ENCODE measurements at places on chromosomes 5 and 9.

DNA sequence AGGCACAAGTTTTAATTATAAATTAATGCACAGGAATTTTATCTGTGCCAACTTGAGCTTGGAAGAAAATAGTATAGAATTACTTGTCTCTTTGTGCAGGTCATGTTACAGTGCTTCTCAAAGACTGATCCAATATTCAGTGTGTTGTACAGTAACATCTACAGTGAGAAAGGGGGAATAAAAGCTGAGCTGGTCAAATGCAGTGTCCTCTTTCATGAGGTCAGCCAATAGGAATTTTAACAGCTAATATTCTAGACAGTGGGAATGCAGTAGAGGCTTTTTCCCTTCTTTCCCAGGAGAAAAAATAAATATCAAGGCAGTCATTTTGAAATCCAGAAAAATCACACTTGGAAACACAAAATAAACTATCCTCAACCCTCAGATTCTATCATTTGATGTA, 95.7 kb upstream of the ITGA1 start:
- peak; percentile 26 for DNase-seq

GRCh38 chr9:99107421-99107820, 2.5 kb downstream of the TGFBR1 start:
- no peak for DNase-seq

- DNase-seq, result no peak
These were observed 439.6 kb upstream of the PTGER4 start for GRCh38 chr5:40240111-40240510.

DNA sequence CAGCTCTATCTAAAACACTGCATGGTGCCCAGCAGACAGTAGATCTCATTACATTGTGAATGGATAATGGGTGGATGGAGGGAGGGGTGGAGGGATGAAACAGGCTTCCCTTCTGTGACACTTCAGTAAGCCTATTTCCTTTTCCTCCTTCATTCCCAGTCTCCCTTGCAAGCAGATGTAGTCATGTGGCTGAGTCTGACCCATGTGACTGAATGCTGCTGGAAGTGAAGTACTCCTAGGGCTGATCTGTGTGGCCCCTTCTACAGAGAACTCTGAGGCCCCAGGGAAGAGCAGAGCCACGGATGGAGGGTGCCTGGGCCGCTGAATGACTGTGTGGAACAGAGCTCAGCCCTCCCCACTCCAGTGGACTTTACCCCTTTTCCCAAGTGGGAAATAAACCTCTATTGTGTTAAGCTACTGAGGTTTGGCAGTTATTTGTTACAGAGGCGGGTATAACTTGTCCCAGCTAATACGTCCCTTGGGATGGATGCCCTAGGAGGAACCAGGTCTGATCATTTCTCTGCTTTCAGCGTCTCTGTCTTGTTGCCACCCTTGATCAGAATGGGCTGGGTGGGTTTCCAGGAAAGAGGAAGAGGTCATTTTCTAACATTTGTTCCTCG, 176.1 kb upstream of the MVB12B start:
- no peak for DNase-seq

DNA sequence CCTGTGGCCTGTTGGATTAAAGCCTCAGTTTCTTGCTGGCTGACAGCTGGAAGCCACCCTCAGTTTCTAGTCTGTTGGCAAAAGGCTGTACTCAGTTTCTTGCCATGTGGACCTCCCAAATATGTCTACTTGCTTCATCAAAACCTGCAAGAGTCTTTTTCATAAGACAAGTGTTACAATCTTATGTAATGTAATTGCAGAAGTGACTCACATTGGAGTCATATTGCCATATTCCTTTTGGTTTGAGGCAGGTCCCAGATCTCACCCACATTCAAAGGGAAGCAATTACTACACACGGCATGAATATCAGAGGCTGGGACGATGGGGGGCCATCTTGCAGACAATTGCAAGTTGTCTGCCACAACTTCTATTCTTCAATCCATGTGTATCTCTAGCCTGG, 286.7 kb upstream of the IL12B start:
- DNase-seq, result no peak

DNA sequence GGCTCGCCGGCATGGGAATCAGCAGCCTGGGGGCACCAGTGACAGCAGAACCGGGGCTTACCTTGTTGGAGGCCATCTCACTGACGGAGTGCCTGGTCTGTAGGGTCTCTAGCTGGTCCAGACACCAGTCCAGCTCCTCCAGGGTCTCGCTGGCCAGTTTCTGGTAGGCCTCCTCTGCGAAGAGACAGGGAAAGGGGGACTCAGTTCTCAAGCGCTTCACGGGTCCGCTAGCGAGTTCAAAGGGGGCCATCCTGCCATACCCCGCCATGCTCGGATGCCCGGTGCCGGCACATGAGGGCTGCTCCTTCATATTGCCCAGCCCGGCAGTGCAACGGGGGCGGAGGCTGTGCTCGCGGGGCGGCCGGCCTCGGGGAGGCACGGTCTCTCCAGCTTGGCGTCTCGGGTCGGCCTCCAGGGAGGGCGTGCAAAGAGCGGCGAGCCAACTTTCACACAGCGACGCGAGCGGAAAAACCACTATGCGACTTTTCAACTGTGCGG, 456.0 kb downstream of the RAB3C start:
- DNase-seq, result no peak

- no peak for DNase-seq
These were observed 244.8 kb downstream of the MPDZ start for GRCh38 chr9:13034694-13035002.

GRCh38 chr5:89313044-89313443, 430.1 kb upstream of the MEF2C start:
- DNase-seq, result no peak

- no peak for DNase-seq
These were observed 657.6 kb upstream of the ZNF608 start for GRCh38 chr5:125404056-125404455.

GRCh38 chr9:29100762-29101161, 1527.5 kb upstream of the C9orf72 start:
- DNase-seq, result no peak
